COR-L47 (cell line): ENCODE measurements at places on chromosomes 6 and 20.

- no peak for DNase-seq
Observed at GRCh38 chr20:57493091-57493615, 31.8 kb downstream of the CTCFL start.

DNA sequence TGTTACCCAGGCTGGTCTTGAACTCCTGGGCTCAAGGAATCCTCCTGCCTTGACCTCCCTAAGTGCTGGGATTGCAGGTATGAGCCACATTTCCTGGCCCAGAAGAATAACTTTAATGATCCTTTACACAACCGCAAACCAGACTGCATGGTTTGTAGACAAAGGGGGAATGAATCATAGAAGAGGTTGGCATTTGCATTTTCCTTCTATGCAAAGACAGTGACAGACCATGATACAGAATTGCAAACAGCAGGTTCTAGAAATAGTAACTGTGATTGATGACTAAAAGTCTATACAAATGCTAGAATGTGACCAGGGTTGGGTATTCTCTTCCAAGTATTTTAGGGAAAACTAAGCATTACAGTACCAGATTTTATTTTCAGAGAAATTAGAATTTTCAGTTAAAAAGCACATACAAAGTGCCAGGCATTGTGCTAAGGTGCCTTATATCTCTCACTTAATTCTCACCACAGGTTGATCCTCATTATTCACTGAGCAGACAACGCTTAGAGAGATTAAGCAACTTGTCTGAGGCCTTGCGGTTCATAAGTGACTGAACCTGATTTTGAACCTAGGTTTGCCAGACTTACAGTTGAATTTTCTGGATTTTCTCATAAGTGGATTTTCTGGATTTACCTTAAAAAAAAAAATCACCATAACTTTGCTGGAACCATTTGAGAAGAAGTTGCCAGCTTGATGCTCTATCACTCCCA lies 146.6 kb downstream of the ZFAND3 start:
- DNase-seq = no peak

DNA sequence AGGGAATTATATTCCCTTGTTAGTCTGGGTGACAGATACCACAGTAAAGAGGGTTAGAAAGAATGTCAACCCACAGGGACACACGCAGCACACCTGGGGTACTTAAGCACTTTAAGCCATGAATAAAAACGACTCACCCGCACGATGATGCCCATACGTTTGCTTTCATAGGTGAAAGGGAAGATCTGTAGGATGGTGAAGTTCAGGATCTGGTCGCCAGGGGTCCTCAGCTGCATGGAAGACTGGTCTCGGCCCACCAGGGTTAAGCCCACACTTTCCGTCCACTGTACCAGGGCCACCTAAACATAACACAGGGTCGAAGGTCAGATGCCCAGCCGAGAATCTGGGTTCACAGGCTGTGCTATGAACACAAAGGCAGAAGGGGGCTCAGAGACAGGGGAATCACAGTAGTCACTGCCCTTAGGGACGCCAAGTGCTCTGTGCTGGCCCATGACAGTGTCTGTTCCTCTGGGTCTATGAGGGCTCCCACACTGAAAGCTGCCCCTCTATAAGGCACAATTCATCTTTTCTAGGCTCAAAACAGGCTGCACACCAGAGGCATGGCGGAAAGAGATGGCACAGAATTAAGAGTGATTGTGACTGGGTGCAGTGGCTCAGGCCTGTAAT lies 96.8 kb upstream of the NFATC2 start:
- peak; percentile 5 for DNase-seq

- no peak for DNase-seq
Observed at GRCh38 chr6:64591676-64592036, 956.1 kb downstream of the PHF3 start.

DNA sequence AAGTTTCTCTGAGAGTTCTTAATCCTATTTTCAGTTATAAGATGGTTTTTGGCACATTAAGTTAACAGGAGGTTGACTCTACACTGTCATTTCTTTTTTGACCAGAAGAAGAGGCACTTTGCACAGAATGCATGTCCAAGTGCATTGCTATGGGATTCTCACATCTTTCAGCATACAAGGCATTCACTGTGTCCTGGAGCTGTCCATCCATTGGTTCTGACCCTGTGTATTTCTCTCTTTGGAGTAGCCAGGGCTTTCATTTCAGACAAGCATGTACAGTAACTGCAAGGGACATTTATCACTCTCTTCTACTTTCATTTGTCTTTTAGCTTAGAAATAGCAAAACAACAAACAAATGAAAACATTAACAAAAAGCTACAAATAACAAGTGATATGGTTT lies 275.1 kb upstream of the IMPG1 start:
- no peak for DNase-seq

GRCh38 chr6:135298455-135298854 lies 117.3 kb downstream of the MYB start:
- DNase-seq = no peak
